Natural killer cell (primary cell): ENCODE measurements at places on chromosomes 3 and 15. TPM values are rescaled to one million over a fixed set of nuclear protein-coding genes. Genes with fewer than 3 reads are reported as not detected.

- H3K4me1 ChIP-seq = peaks cover 13% of the 10 kb centered on the region
- no peak for DNase-seq
- H3K27me3 ChIP-seq = no peaks in the 10 kb centered on the region
- H3K36me3 ChIP-seq = peaks cover 2% of the 10 kb centered on the region
- H3K4me3 ChIP-seq = no peak overlapping the region
Observed at GRCh38 chr3:197714251-197714650, 22.5 kb downstream of the RUBCN start.

DNA sequence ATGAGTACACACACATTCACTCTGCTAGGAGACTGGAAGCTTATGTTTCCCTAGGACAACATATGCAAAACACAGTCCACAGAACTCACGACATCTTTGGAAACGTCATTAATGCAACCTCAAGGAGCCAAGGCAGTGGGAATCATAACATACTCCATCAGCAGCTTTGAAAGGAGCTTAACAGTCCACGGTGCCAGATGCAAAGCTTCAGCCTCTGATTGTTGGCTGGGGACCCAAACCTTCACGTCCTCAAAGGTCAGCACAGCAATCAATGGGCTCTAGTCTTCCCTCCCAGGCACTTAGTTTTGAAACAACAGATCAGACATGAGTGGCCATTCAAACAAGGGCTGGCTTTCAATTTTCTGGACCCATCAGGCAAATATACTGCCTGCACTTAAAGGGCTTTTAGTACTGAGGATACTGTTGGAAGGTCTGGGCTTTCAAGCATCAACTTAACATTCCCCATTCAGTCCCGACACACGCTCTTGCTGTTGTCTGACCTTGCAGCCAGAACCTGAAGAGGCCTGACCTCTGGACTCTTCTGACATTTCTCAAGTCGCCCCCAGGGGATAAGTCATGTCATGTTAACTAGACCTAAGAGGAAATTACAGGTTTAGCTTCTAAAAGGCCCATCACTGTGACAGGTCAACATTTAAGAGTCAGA lies 223.0 kb downstream of the PDZRN3 start:
- no peaks in the 10 kb centered on the region for H3K4me1 ChIP-seq
- H3K27me3 ChIP-seq = no peaks in the 10 kb centered on the region
- no peak overlapping the region for H3K27ac ChIP-seq
- no peak for DNase-seq

DNA sequence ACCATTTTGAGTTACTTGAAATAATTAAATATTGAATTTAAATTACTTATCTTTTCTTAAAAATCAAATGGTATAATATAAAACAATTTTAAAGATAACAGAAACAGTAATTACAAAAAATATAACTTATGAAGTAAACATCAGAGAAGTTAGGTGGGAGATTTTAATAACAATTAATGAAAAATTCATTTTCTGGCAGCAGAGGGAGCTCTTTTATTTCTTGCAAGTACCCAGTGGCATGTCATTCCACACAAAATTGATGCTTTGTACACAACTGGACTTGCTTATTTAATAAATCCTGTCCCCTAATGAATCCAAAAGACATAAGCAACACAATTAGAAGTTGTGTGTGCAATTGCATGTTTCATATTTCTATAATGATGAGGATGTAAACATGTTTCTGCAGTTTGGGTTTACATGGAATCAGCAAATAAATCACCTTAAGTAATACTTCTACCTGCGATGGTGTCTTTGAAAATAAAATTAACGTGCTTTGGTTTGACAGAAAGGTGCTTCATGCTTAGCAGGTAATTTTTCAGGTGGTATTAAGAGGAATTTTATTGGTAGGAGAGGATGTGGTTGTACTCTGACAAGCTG lies 861.3 kb downstream of the ZPLD1 start:
- no peaks in the 10 kb centered on the region for H3K36me3 ChIP-seq
- H3K4me3 ChIP-seq = no peak overlapping the region
- H3K27me3 ChIP-seq = no peaks in the 10 kb centered on the region
- H3K27ac ChIP-seq = no peak overlapping the region

GRCh38 chr15:87492321-87492720 lies 764.2 kb downstream of the NTRK3 start:
- H3K4me1 ChIP-seq = no peaks in the 10 kb centered on the region
- no peaks in the 10 kb centered on the region for H3K36me3 ChIP-seq
- H3K27ac ChIP-seq = no peak overlapping the region
- no peak for DNase-seq
- H3K27me3 ChIP-seq = no peaks in the 10 kb centered on the region
- H3K4me3 ChIP-seq = no peak overlapping the region

DNA sequence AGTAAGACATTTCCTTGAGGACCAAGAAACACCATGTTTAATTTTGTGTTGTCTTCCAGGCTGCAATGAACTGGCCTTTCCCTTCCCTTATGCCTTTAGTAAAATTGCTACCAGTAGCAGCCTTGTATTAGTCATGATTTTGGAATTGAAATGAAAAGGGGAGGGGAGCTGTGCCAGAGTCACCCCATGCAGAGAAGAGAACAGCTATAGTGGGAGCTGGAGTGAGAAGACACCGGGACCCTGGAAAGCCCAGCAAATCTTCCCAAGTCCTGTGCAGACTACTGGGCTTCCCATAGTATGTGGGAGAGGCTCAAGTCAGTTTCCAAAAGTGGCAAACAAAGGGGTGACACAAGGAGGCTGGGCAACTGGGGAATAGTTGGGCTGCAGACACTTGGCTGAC lies 178.5 kb downstream of the NR1D2 start:
- H3K36me3 ChIP-seq = no peaks in the 10 kb centered on the region
- H3K27me3 ChIP-seq = no peaks in the 10 kb centered on the region
- no peaks in the 10 kb centered on the region for H3K4me1 ChIP-seq
- no peak overlapping the region for H3K4me3 ChIP-seq
- no peak for DNase-seq

DNA sequence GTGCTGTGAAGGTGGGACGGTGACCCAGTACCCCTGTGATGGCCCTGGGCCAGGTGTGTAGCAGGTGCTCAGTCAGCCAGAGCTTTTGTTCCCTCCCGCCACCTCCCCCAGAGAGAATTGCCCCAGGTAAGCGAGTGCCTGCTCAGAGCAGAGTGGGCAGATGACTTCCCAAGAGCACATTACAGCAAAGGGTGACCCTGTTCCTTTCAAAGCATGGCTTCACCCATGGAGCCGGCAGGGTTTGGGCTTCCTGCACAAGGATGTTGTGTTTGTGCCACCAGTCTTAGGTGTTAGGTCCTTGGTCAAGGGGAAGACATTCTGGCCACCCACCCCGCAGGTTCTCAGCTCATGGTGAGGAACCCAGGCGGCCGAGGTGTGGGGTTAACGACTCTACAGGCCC lies 30.7 kb downstream of the SLC6A6 start:
- H3K4me1 ChIP-seq = peaks cover 87% of the 10 kb centered on the region
- H3K36me3 ChIP-seq = no peaks in the 10 kb centered on the region
- H3K27me3 ChIP-seq = no peaks in the 10 kb centered on the region

The SLCO2A1 gene
- total RNA-seq = not detected
